Posterior vena cava (tissue), 2 donors: ENCODE measurements at places on chromosomes 4 and X. TPM values are rescaled to one million over a fixed set of nuclear protein-coding genes. Genes with fewer than 3 reads are reported as not detected.

The MAGEA10 gene
- not detected for total RNA-seq

The LRIT3 gene
- total RNA-seq: 0.14 TPM

The CCDC120 gene
- 4.1 TPM for total RNA-seq

- no peak for DNase-seq
Measured at GRCh38 chrX:74230094-74230493, 73.9 kb upstream of the ZCCHC13 start.

DNA sequence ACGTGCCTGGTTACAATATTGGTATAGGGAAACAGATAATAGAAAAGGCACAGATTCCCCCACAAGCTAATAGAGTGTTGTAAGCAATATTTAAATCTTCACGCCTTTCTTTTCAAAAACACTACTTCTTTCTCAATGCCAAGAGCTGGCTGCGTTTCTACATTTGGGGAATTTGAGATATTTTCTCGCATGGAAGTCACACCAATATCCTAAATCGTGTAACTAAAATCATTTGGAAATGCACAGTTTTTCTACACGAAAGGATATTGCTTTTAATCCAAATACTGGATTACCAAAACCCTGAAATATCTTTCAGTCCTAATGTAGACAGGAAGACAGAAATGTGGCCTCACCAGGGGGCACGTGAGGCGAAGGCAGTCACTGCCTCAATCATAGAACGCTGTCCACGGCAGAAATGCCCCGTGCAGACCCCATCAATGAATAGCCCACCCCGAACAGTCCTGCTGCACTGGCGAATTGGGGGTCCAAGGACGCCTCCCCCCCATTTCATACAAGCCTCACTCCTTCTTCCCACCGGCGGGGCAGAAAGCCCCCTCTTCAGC is 106.6 kb downstream of the NSUN7 start:
- no peak for DNase-seq

- DNase-seq: no peak
Measured at GRCh38 chrX:101028562-101028961, 23.3 kb downstream of the TRMT2B start.
